Effector CD8-positive, alpha-beta T cell (primary cell): ENCODE measurements at places on chromosomes 5 and 9.

GRCh38 chr5:44361342-44362001 is 27.7 kb downstream of the FGF10 start:
- DNase-seq = no peak

GRCh38 chr5:167442922-167443321 is 848.5 kb upstream of the WWC1 start:
- no peak for DNase-seq

DNA sequence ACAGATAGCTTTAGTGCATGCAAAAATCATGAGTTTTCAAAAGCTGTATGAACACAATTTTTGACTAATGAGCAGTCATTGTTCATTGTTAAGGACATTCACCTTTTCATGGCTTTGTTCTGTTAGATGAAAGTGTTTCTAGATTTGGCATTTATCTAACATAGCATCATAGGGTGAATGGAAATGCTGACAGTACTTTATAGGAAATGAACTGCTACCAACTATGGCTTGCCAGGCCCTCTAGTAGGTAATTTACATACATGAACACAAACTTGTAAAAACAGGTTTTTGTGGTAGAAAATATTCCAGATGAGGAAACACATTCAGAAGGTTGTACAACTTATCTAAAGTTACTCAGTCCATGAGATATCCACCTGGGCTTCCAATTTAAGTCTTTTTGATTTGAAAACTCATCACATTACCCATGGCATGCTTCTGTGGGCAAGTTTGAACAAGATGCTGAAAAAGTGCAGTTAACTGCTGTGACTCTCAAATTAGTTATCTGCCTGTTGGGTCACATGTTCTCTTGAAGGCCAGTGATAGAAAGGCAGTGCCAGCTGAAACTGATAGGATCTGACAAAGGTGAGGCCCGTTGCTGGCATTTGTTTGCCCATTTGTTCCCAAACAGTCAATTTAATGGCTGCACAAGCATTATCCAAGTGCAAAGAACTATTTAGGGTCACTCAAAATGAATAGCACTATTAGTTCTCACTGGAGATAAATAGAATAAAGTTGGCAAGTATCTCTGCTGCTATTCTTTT is 399.1 kb downstream of the MAN2A1 start:
- no peak for DNase-seq

GRCh38 chr9:121156263-121156731 is 45.4 kb downstream of the RAB14 start:
- DNase-seq = no peak

- no peak for DNase-seq
Measured at GRCh38 chr5:37396352-37396751, 17.2 kb downstream of the WDR70 start.

- DNase-seq = no peak
Measured at GRCh38 chr5:111227801-111228200, 3.6 kb downstream of the CAMK4 start.

GRCh38 chr5:56763182-56763581 is 52.2 kb upstream of the MAP3K1 start:
- no peak for DNase-seq

GRCh38 chr9:91197232-91198181 is 164.2 kb downstream of the AUH start:
- DNase-seq = no peak

GRCh38 chr9:96817973-96818372 is 36.3 kb downstream of the ZNF782 start:
- DNase-seq = no peak

GRCh38 chr5:143177263-143177983 is 226.1 kb downstream of the NR3C1 start:
- no peak for DNase-seq

GRCh38 chr5:90168399-90168798 is 241.2 kb downstream of the CETN3 start:
- DNase-seq = no peak

GRCh38 chr5:87136096-87136495 is 131.6 kb upstream of the RASA1 start:
- DNase-seq = no peak

- DNase-seq = no peak
Measured at GRCh38 chr5:36202521-36202961, 39.2 kb downstream of the NADK2 start.

GRCh38 chr5:82244854-82245635 is 33.1 kb downstream of the RPS23 start:
- no peak for DNase-seq

- no peak for DNase-seq
Measured at GRCh38 chr5:131081913-131082488, 83.1 kb downstream of the HINT1 start.

DNA sequence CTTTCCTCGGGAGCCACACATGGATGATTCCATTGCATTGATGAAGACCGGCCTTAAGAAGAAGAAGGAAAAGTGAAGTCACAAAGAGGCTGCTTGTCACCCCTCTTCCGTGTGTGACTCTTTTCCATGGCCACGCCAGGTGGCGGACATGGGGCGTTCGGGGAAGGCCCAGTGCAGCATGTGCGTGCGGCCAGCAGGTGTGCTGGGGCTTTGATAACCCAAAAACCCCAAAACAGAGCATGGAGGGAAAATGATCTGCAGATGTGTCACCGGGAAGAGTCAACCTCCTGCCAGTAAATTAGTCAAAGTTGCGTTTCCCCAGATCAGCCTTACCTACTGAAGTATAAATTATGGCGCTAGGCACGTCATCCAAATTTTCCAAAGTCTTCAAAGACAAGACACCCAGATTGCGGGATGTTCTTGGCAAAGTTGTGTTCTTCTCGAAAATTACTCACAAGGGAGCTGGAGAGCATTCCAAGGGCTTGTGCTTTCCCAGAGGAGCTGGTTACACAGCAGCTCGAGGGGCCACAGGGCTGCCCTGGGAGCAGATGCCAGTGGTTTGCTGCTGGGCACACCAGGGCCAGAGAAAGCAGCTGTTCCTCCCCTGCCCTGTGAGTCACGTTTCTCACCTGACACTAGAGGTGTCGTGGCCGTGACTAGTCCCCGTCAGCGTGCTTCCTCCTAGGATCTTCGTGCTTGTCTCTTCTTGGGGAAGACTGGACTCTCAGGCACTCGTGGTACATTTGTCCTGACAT is 53.9 kb downstream of the IRX2 start:
- DNase-seq = no peak

- no peak for DNase-seq
Measured at GRCh38 chr5:56095579-56096102, 100.9 kb upstream of the IL6ST start.

- DNase-seq = no peak
Measured at GRCh38 chr5:58493141-58493540, 1.9 kb downstream of the GAPT start.

- no peak for DNase-seq
Measured at GRCh38 chr5:87184605-87185004, 83.1 kb upstream of the RASA1 start.

DNA sequence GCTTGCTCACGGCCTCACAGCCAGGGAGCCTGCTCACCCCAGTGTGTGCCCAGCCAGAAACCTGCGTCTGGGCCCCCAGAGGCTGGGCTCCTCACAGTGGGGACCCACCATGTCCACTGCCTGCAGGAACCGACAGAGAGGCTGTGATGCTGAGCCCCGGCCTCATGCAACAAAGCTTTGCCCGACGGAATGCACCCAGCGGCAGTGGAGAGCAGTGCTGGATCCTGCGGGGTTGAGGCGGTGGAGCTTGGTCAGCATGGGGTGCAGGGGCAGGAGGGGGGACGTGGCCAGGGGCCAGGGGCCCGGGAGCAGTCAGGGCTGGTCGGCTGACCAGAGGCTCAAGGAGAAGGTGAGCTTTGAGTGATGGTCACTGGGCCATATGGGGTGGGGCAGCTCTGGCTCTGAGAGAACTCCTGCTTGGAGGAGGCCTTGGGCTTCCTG is 7.7 kb upstream of the CEP72 start:
- no peak for DNase-seq

- no peak for DNase-seq
Measured at GRCh38 chr5:71597001-71597400, 9.9 kb downstream of the MCCC2 start.

DNA sequence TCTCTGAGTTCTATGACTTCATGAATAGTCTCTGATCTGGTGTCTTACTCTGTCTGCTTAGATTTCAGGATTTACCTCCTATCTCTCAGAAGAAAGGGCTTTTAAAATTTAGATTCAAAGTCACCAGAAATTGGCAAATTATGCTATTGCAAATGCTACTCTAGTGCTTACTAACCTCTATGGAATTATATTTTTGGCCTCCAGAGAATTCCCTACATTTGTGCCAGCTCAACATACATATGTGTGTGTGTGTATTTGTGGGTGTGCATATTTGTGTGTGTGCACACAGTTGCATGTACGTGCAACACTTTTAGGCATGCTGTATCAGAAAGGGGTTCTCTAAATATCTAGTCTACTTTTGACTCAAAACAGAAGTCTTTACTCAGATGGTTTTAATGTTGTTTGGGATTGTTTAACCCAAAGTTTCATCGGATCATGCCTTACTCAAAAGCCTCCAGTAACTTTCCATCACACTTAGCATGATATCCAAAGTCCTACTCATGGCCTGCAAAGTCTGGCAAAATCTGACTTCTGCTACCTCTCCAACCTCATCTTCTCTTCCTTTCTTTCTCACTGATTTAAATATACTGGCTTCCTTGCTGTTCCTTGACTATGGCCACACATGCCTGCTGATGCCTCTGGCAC is 147.6 kb upstream of the NR3C1 start:
- DNase-seq = no peak

DNA sequence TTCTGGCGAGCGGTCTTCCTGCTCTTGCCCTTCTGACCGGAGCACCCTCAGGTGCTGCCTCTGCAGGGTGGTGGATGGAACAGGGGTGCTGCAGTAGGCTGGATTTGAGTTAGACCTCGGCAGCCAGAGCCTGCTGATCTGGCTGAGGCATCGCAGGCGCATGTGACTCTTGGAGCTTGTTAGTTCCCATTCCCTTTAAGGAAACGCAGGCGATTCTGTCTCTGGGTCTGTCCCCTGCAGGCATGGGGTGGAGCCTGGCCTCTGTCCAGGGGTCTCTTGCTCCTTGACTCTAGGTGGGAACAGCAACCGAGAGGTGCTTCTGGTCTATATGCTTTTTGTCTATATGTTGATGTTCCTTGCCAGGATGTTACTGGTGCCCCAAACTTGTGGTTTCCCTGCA is 3.1 kb downstream of the WNK2 start:
- DNase-seq = no peak
